ENCODE measurements at places on chromosomes 4 and X.

DNA sequence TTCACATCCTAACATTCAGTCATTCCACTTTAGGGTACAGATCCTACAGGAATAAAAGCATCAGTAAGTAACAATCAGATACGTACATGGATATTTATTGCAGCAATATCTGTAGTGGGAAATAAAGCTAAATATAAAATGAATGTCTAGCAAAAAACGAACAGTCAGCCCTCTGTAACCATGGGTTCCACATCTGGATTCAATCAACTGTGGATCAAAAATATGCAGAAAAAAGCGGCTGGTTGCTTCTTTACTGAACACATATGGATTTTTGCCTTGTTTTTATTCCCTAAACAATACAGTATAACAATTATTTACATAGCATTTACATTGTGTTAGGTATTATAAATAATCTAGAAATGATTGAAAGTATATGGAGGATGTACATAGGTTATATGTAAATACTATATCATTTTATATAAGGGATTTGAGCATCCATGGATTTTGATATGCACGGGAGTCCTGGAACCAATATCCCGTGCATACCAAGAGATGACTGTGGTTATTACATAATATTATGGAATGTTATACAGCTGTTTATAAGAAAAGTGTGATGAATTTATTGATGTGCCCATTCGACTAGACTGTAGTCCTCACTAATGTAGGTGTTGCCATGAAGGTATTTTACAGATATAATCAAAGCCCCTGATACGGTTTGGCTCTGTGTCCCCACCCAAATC is 132.8 kb downstream of the ARHGEF9 start:
- no peak for DNase-seq

- no peak for DNase-seq
Observed at GRCh38 chr4:103424853-103425252, 226.7 kb upstream of the CENPE start.

DNA sequence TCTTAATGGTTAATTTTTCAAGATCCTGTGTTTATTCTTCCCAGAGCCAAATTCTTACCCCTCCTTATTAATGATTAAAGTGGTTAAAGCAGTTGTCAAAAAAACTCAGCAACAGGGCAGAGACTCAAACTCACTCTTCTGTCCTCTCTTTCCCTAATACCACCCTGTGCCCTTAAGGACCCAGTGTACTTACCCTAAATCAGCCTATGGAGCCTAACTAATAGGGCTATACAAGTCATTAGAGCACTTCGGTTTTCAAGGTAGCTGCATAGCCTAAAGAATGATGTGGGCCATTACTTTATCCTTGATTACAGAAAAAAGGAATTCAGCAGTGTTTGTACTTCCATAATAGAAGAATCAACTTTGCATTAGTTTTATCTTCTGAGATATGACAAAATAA is 216.3 kb downstream of the KCTD8 start:
- DNase-seq: no peak

- DNase-seq: no peak
Observed at GRCh38 chr4:114921790-114922591, 191.4 kb downstream of the NDST4 start.

DNA sequence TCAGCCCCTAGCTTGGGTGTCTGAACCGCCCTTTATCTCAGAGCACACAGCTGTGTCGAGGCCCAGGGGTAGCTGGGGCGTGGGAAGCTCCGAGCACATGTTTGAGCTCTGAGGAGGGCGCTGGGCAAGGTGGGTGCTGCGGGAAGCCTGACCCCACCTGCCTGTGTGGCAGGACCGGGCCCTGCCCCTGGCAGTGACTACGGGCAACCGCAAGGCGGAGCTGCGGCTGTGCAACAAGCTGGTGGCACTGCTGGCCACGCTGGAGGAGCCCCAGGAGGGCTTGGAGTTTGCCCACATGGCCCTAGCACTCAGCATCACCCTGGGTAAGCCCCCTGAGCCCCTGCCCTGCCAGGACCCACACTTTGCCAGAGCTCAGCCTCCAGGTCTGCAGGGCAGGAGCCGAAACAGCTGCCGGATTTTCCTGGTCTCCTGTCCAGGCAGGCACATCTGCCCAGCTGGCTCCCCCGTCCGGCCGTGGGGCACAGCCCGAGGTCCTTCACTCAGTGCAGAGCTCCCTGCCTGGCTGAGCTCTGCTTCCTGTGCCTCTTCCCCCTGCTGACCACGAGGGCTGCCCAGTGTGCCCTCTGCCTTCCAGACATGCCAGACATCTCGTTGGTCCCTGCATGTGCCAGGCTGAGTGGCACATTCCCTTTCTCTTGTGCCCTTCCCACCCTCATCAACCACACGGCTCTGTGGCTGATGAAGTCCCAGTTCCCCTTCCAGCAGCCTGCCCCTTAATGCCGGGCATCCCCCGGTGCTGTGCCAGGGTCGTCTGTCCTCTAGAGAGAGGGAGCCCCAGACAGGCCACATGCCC is 33.2 kb upstream of the HTRA3 start:
- no peak for DNase-seq

DNA sequence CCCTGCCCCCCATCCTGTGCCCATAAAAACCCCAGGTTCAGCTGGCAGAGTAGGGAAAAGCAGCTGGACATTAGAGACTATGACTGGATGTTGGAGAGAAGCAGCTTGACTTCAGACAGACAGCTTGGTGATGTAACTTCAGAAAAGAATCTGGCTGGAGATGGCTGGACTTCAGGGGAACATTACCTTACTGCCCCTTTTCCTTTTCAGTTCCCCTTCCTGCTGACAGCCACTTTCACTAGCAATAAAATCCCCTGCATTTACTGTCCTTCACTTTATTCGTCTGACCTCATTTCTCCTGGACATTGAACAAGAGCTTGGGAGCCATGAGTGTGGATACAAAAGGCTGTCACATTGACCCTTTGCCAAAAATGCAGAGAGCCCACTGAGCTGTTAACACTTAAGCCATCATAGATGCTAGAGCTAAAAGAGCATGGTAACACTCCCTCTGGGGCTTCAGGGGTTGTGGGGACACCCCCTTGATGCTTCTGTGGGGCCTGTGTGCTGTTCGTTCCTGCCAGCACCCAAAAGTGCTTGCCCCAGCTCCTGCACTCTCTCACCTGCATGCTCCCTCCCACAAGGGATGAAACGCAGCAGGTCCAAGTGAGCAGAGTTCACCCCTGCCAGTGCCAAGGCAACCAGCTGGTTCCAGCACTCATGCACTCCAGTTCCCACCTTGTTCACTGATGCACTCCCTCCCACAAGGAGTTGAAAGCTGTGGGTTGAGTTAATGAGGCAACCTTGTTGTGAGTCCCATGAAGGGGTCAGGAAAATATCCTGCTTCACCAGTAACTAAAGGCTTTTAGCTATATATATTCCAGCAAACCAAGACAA is 263.8 kb upstream of the NDST3 start:
- DNase-seq: no peak

GRCh38 chr4:76943129-76943620 is 6.4 kb upstream of the SEPTIN11 start:
- no peak for DNase-seq

DNA sequence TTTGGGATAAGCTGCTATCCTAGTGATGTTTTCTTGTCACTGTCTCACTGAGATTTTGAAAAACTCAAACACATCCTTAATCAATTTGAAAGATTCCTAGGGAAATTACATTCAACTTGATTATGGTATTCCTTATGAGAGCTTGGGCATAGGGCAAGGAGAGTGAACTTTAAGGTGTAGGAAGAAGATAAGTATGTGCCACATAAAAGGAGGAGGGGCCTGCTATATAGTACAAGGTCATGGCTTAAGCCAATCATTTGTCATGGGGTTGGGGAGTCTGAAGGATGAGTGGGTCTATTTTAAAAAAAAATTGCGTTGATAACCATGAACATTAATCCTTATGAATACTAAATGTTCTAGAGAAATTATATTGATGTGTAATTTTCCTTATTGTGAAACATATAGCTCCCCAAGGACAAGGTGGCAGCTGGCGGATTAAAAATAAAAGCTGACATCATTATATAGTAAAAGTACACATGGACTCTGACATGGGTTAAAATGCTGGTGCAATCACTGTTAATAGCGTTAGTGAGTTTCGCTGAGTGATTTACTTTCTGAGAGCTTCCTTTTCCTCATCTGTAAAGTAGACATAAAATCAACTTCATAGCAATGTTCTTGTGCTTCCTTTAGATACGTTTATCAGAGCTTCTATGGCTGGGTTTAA is 17.4 kb downstream of the GALNT7 start:
- DNase-seq: no peak

DNA sequence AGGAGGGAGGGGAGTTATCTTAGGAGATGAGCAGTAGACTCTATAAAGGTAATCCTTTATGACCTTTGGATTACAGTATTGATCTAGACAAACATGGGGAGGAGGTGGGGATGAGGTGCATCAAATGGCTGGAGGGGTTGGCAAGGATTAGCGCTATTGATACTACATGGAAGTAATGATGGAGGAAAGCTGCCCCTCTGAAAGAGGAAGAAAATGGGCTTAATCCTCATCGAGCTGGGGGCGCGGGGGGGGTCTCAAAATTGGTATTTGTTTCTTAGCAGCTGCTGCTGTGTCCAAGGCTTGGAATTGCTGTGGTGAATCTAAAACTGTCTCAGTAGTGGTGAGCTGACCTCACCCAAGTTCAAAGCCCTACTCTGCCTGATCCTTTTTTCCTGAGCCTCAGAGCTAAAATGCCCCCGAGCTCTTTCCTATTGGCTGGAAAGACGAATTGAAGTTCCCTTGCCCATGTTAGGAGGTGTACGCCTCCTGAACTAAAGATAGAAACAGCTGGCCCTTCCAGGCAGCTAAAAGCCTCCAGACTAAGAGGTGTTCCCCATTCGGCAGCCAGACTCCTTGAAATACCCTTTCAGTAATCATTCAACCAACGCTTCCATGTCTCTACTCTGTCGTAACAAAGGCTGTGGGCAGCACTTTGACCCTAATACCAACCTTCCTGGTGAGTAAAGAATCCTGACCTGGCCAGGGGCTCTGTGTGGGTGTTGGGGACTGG is at the start of gene ITGB1BP2:
ITGB1BP2 (plus strand) TSS at position 556 of the 730 bp plus-strand sequence; CDS start at position 613, 57 bp downstream.
- DNase-seq: no peak
